ENCODE measurements at places on chromosomes 5 and 9.

- DNase-seq = no peak
Observed at GRCh38 chr9:116074658-116075057, 78.9 kb upstream of the PAPPA start.

- no peak for DNase-seq
Observed at GRCh38 chr5:142182840-142183239, 74.3 kb downstream of the NDFIP1 start.

- DNase-seq = no peak
Observed at GRCh38 chr9:70101265-70101664, 57.6 kb downstream of the MAMDC2 start.

- DNase-seq = no peak
Observed at GRCh38 chr5:171669571-171669970, 116.0 kb upstream of the SMIM23 start.

GRCh38 chr9:131271506-131271931 is 4.8 kb downstream of the FAM78A start:
- DNase-seq = peak; percentile 48

DNA sequence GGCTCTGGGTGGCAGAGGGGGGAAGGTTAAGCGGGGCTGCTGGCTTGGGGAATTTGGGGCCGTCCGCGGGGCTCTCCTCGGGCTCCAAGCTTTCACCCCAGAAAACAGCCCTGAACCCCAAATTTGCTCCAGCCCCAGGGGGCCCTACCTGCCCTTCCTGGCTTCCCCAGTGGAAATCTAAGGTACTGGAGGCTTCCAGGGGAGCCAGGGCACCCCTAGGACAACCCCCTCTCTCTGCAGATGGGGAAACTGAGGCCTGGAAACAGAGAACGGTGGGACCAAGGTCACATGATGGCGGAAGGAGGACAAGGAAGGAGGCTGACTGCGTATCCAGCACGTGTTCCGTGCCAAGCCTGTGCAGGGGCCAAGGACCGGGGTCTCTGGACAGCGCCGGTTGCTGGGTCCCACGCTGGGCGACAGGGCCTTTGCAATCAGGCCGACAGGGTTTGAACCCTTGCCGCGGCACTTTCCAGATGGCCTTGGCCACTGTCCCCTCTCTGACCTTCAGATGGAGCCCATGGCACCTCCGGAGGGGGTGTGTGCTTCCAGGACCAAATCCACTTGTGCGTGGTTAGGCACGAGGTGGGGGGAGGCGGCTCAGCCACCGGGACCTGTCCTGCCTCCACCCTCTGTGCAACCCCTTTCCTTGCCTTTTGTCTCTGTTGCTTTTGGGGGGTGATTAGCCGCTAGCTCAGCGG is 183.1 kb downstream of the C9orf50 start:
- DNase-seq = no peak

DNA sequence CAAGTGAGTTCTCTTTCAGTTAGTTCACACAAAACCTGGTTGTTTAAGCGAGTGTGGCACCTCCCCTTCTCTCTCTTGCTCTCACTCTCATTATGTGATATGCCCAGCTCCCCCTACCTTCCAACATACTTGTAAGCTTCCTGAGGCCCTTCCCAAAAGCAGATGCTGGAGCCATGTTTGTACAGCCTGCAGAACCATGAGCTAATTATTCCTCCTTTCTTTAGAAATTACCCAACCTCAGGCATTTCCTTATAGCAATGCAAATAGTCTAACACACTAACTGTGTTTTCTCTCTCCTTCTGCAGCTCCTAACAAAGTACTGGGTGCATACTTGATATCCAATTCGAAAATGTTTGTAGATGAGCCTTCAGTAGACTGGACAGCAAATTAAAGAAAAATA is 62.7 kb downstream of the TRIM32 start:
- no peak for DNase-seq

- DNase-seq = no peak
Observed at GRCh38 chr5:28896949-28897348, 1858.6 kb upstream of the CDH9 start.

DNA sequence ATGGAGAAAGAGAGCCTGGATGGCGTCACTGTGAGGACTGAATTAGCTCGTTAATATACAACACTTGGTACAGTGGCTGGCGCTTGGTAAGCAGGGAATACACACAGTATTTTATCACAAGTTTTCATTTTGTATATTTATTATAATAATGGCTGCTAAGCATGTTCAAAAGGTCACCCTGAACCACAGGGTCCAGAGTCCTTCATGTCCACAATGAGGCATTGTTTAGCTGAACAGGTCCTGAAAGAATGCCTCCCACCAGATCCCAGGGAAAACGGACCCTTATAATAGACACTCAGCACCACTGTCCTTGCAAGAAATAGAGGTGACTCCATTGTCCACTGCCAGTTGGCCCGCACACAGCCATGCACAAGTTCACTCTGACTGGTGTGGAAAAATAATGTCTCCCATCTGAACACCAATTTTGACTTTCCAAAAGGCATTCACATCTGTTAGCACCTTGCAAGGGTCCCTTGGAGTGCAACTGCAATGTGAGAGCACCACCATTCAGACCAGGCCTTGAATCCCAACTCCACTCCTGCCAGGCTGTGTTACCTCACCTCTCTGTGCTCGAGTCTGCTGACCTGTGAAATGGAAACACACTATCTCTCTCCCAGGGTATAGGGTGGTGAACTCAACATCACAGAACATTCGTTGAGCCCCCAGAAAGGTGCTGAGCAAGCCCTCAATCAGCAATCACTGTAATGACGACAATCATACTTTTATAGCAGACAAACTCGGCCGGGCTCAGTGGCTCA is 3.9 kb downstream of the VDAC1 start:
- DNase-seq = no peak

DNA sequence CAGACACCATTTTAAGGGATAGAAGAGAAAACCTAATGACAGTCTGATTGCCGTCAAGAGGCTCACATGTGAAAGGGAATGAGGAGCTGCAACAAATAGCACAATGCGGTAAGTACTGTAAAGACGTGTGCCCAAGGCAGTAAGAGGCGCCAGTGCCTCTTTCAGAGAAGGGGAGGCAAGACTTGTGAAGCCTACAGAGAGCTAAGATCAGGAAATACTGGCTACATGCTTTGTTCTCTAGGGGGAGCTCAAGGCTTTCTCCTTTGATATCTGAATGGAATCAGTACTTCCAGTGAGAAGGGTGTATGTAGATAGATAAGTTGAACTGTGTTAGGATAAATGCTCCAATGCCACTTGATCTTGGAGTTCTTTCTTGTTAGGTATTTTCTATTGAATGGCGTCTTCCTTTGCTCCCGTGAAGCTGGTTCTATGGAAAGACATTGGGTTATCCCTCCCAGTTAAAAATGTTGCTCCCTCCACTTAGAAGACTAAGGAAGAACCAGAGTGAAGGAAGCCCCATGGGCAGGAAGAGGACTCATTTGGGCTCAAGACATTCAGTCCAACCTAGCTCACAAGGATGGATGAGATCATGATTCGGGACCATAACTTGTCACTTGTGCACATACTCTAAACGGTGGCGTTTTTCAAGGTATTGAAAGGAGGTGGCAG is 23.5 kb upstream of the ALDOB start:
- peak; percentile 9 for DNase-seq

GRCh38 chr5:55173687-55174230 is 782 bp upstream of the CDC20B start:
- no peak for DNase-seq

- no peak for DNase-seq
Observed at GRCh38 chr5:2981035-2981434, 229.6 kb upstream of the IRX2 start.

GRCh38 chr5:66850354-66851075 is 254.3 kb downstream of the MAST4 start:
- DNase-seq = no peak

GRCh38 chr9:84862308-84862707 is 192.8 kb downstream of the NTRK2 start:
- DNase-seq = no peak

GRCh38 chr5:96703995-96704394 is 41.8 kb downstream of the CAST start:
- DNase-seq = no peak

DNA sequence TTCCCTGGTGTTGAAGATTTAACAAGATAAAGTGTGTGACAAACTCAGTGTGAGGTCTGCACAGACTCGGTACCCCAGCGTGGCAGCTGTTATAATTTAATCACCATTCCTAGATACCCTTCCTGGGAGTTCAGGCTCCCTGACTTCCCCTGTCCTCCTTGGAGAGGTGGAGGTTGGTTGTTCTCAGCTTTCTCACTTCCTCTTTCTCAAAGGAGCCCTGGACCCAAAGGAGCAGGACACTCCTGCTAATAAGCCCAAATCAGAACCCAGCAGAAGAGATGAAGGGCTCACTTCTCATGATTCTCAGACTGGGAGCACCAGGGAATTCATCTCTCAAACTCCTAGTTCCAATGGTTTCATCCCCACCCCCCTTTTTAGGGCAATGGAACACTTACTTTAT is 58.2 kb downstream of the GTF3C4 start:
- no peak for DNase-seq

DNA sequence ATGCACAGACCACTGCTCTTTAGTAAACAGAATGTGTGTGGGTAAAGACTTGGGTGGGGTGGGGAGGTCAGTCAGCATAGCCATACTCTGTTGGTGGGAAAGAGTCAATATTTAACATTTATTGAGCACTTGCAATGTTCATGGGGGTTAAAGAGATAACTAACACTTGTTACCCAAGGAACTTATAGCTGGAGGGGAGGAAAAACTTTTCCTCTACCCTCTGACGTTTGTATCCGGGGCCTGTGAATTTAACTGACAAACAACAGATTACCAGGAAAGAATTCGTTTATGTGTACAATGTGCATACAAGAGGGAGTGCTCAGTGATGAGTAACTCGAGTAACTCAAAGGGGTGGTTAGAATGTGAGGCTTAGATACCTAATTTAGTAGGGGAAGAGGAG is 6.8 kb upstream of the CLINT1 start:
- DNase-seq = no peak

DNA sequence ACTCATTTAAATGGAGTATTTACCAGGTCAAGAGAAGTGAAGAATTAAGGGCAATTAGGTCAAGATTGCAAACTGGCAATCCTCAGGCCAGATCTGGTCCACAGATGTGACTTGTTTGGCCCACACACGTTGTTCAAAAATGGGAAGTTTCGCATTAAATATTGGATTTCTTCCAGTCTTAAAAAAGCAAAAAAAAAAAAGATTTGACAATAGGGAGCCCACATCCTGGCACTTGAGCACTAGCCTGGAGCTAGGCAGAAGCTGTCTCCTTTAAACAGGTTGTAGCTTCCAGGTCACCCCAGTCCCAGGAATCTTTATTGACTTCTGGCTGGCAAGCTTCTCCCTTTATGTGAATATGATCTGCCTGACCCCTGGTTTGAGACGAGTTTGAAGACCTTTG is 520.4 kb downstream of the RAB3C start:
- no peak for DNase-seq

GRCh38 chr5:132059696-132060500 is 557 bp upstream of the IL3 start:
- DNase-seq = no peak

DNA sequence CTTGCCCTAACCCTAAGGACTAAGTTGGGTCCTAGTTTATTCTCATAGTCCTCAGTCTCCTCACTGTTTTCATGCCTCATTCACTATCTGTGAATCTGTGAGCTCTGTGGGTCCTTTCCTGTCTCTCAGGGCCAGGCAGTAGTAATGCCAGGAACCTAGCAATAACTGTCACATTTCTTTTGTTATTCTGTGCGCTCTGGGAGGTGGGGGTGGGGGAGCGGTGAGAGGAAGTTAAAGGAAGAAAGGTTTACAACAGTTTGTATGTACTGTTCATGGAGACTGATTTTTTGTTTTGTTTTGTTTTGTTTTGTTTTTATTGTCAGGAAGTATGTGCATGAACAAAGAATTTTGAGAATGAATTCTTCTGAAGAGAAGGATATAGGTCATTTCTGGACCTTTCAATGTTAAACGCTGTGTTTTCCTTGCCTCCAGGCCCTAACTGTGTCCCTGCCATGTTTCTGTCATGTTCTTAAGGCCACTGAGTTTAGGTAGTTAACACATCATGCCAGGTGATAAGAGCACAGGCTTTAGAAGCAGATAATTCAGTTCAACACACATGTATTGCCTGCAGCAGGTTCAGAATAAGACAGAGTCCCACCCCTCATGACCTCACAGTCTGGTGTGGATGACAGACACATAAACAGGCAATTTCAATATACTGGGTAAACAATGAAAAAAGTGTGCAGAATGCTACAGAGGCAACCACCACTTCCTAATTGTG is 13.3 kb upstream of the FEM1C start:
- no peak for DNase-seq

- no peak for DNase-seq
Observed at GRCh38 chr5:79237740-79238560, 2.0 kb downstream of the JMY start.

- peak; percentile 55 for DNase-seq
Observed at GRCh38 chr9:136095070-136096058, at the start of gene NACC2. NACC2 (minus strand) TSS chr9:136095289; CDS start chr9:136050521, 44,768 bp downstream.

- DNase-seq = no peak
Observed at GRCh38 chr9:80320916-80321315, 749.2 kb downstream of the TLE4 start.

DNA sequence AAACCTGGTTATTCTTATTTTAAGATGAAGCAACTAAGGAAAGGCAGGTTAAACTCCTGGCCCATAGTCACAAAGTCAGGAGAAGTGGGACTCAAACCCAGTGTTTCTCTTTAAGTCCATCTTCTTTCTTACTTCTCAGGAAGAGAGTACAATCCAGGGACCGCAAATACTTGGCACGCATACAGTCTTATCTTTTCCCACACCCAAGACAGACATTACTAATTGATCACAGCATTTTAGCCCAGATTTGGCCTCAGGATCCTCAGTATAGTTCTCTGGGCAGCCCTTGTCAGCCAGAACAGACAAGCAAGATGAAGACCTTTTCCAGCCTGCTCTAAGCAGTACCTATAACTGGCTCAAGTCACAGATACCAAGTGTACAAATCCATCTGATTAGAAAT is 125.5 kb upstream of the RAI14 start:
- DNase-seq = no peak

- DNase-seq = no peak
Observed at GRCh38 chr5:72185496-72186329, 78.4 kb downstream of the MAP1B start.

DNA sequence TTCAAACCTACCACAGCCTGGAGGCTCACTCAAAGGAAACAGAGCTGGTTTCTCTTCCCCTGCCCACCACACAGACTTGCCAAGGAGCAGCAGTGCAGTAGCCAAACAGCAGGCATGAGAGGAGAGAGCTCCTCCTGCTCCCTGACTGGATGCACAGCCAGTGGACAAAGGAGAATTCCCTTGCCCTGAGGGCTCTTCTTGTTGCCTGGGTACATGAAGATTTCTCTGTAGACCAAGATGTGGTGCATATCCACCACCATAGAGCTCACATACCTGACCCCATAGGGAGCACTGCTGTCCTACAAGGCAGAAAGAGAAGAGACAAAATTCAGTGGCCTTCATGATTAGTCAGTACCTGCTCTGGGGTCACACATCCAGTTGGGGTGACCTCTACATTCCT is 56.3 kb upstream of the SPATA31E1 start:
- DNase-seq = no peak

DNA sequence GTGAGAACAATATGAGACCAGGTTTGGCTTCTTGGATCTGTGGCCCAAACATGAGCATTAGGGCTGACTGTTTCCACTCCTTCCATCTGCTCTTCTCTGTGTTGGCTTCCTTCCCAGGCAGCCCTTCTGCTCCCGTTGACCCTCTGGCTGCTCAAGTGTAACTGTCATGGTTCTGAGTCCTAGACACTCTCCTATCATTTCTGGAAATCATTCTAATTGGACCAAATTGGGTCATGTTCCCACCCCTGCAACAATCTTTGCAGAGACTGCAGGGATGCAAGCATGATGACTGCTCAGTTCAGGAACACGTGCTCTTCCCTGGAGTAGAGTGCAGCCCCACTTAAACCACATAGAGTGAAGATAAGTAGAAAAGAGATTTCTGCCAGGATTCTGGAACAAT is 741.4 kb downstream of the TAF11L14 start:
- no peak for DNase-seq

- DNase-seq = no peak
Observed at GRCh38 chr9:106314476-106314875, 548.5 kb upstream of the ZNF462 start.
